ENCODE measurements at places on chromosomes 5 and 9. TPM values are rescaled to one million over a fixed set of nuclear protein-coding genes. Genes with fewer than 3 reads are reported as not detected.

DNA sequence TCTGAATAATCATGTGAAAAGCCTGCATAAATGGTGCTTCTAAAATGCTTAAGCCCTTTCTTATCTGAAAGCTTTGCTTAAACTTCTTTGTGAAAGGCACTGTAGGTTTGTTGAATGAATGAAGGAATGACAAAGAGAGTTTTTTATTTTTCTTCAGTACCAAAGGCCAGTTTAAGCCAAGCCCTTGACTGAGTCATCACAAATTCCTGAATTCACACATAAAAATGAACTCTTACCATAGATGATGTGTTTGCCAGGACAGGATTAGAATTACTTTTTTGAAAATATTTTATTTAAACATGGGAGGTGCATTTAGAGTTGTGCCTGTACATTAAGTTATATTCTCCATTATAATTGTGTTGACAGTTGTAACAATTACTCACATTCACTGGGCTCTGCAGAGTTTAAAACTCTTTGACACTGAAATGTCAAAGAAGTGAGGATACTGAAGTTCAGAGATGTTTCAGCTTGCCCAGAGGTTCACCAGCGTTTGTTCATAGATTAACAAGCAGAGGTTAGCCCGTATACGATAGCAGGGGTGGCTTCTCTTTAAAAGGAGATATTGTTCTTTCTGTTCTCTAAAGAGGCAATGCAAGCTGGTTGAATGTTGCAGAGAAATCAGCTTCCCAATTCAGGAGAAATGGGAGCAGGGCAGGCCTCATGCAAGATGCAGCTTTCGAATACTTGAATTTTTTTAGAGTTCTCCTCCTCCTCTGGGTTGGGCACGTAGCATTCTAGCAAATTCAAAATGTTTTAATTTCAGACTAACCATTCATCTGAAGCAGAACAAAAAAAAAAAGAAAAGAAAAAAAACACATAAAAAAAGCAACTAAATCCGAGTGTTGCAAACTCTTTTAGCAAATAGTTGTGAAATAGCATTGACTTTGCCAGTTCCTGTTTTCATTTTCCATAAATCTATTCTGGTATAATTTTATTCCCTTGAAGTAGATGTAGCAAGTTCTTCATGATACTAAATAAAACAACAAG is 358.7 kb upstream of the KLF4 start:
- DNase-seq, result no peak

CTNNAL1 gene
- 15.2 TPM for total RNA-seq

- peak; percentile 71 for DNase-seq
These were observed 17.4 kb upstream of the GPR151 start for GRCh38 chr5:146533260-146533857.

DNA sequence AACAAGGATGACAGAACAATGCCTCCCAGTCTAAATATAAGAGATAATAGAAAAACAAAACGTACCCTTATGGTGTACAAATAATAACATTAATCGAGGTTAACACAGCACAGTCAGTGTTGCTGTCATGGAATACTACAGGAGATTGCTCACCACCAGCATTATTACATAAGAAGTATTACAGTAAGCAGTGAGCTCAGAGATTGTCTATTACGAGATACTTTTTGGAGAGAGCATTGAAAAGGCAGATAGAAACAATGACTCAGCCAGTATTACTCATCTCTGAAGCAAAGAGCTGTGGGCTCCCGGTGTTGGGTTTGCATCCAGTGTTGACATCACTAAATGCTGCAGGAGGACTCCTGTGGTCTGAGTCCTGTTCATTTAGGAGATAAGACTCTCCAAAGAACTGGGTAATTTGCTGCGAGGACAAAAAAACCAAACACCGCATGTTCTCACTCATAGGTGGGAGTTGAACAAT is 191.9 kb upstream of the SEMA6A start:
- no peak for DNase-seq

All from activated naive CD8-positive, alpha-beta T cell treated with anti-CD3 and anti-CD28 coated beads, Interleukin-2, amount 10 ng/mL, durations not matched to agents 7 days and 5 days (primary cell).